CD4-positive, alpha-beta T cell treated with Interleukin-4 for 4 hours (primary cell): ENCODE measurements at places on chromosomes 6 and 20.

DNA sequence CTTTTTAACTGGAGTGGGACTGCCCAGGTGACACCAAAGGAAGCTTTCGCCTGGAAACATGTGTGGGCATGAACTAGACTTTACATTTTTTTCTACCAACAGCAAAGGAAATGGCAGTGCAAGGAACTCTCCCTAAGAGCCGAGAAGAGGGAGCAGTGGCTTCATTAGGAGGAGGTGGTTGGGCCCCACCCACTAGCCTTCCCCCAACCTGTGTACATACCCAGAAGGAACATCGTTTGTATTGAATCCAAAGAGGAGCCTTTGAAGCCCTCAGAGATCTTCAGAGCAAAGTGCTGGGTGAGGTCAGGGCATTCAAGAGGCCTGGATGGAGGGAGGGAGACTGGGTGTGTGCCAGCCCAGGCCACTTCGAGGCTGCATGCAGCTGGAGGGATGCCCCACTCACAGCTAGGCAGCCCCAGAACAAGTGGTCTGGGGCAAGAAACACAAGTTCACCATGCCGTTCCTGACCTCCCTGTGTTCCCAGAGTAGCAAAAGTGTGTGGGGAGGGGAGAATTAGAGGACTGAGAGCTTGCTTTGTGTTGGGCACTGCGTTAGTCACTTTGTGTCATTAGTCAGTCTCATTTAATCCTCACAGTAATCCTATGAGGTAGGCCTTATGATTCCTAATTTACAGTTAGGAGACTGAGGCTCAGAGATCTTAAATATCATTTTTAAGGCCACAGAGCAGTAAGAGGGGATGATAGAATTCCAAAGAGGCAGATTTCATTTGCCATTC lies 191.6 kb upstream of the SUPT3H start:
- DNase-seq, result no peak

GRCh38 chr6:107668743-107669474 lies 155.2 kb downstream of the SCML4 start:
- no peak for DNase-seq

- no peak for DNase-seq
Observed at GRCh38 chr6:63802606-63803206, 167.1 kb downstream of the PHF3 start.

DNA sequence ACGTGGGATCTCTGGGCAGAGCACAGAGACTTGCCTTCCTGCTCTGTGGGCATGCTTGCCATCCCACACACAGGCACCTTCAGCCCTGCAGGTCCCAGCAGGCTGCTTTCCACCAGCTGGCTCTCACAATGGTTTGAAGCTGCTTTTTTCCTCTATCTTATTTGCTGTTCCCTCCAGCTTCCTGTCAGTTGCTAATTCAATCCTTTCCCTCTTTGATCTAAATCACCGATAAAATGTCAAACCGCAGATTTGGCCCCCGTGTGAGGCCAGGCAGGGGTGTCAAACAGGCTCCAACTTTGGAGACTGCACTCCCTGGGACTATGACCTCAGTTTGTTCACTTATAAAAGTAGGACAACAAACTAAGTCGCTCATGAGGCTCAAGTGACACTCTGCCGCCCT lies 40.6 kb upstream of the PCMTD2 start:
- DNase-seq, result no peak

- no peak for DNase-seq
Observed at GRCh38 chr20:52004018-52004417, 187.6 kb downstream of the ZFP64 start.

DNA sequence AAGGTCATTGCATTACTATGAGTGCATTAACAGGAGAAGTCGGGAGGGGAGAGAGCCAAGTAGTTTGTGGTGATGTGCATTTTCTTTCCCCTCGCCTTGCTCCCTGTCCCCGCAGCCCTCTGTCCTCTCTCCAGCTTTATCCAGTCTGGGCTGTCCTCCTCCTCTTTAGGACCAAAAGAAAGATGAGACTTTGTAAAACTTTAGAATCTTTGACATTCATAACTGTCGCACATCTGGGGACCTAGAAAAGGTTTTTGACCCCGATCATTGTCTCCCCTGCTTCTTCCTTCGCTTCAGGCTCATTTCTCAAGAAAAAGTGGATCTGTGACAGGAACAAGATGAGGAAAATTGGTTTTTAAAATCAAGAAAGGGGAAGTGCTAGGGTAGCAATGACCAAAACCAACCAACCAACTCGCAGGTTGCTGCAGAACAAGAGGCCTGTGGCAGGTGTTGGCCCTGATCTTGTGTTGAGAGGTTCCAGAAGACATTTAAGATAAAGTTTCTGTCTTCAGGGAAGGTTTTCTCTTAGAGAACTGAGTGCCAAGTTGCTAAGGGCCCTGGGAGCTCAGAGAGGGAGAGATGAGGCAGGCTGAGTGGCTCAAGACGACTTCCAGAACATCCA lies 17.6 kb downstream of the SYTL3 start:
- no peak for DNase-seq

GRCh38 chr6:86937219-86938079 lies at the start of gene HTR1E:
Gene HTR1E (plus strand): TSS chr6:86937528. CDS start chr6:87015335, 77,807 bp downstream.
- no peak for DNase-seq

- no peak for DNase-seq
Observed at GRCh38 chr6:117432273-117432672, 6.5 kb upstream of the ROS1 start.

DNA sequence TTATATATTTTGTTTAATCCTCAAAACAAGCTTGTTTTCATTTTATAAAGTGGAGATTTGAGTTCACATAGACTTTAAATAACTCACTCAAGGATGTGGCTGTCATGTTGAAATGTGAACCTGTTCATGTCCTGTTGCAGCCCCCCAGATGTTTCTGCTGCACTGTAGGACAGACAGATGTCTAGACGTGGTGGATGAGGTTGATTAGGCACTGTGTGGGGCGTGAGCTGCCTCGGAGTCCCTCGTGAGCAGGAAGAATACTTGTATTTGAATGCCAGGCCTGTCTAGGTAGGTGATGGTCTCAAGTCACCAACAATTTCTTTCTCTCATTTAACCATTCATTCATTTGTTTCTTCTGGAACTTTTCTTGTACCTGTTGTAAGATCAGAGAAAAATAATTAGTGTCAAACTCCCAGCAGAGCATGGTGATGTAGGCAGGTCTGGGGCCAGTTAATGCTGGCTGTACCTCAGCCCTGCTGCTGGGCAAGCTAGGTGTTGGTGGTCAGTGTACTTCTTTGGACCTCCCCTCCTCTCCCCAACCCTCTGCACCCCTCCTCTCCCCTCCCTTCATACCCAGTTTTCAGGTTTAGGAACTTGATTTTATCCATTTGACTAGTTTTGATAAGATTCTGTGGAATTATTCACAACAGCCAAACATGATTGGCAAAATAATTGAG lies 34.0 kb downstream of the AFDN start:
- DNase-seq, result no peak

GRCh38 chr20:38757145-38757775 lies 9.0 kb downstream of the ACTR5 start:
- no peak for DNase-seq

DNA sequence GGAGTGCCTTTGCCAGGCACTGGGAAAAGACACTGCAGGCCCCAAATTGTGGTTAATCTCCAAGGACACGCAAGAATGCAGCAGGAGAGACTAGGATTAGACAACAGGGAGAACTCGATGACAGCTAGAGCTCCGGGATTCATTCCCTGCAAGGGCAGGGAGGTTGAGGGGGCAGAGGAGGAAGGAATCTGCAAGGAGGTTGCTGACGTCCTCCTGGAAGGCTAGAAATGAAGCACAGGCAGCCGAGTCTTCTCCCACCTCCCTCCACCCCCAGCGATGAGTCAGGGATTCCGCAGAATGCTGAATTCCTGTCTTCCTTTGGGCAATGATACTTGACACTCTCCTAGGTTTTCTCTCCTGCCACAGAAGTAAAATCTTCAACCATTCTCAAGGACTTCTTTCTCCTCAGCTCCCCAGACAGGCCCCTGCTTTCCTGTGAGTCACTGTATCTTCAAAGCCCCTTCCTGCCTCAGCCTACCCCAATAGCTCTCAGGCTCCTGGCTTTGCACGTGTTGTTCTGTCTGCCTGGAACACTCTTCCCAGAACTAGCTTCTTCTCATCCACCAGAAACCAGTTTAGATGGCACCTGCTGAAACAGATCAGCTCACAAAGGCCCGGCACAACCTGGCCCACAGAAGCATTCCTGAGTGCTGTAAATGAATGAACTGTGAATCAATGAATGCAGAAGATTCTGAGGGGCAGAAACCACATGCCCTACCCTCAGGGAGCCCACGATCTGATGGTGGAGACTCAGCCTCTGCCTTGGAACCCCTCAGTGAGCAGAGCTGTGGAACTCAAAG lies 85.6 kb downstream of the MRPL14 start:
- DNase-seq, result no peak

DNA sequence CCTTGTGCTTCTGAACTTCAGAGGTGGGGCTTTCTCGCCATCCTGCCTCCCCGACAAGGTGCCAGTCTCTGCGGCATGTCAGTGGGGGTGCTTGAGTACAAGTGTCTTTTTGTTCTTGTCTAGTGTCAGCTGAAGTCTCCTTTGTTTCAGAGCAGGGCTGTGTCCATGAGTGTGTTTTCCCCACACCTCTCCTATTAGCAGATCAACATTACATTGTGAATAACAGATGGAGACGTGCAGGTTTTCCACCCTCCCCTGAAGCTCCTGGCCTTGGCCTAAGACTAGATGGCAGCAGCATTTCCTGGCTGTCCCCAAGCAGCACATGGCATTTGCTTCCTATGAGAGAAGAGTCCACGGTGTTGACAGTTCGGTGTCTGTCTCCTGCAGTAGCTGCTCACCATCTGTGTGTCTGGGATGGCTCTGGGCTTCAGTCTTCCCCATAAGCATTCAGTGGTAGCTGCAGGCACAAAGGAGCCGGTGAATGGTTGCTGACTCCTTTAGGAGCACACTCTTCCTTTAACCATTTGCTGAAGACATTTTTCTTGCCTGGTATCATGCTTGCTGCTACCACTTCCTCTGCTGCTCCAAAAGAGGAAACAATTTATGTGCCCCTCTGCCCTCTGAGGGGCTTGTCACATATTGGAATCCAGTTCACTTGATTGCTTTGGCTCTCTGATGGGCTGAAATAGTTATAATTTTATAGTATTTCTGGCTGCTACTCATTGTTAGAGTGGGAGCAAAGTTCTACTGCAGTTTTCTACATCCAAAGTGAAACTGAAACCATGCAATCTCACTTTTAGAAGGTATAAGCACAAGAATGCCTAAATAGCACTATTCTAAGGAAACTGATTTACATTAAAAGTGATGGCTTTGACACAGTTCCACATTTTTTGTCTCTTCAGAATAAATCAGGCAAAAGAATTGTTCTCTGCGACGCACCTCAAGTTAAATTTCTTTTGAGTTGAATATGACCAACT lies 913.0 kb downstream of the C6orf118 start:
- DNase-seq, result no peak

GRCh38 chr6:89199579-89199978 lies 17.6 kb downstream of the GABRR1 start:
- no peak for DNase-seq

- DNase-seq, result no peak
Observed at GRCh38 chr6:123895346-123895745, 91.7 kb downstream of the NKAIN2 start.

- DNase-seq, result no peak
Observed at GRCh38 chr6:23559587-23560343, 566.2 kb upstream of the NRSN1 start.

- no peak for DNase-seq
Observed at GRCh38 chr20:23519556-23519955, 28.6 kb downstream of the CST8 start.

DNA sequence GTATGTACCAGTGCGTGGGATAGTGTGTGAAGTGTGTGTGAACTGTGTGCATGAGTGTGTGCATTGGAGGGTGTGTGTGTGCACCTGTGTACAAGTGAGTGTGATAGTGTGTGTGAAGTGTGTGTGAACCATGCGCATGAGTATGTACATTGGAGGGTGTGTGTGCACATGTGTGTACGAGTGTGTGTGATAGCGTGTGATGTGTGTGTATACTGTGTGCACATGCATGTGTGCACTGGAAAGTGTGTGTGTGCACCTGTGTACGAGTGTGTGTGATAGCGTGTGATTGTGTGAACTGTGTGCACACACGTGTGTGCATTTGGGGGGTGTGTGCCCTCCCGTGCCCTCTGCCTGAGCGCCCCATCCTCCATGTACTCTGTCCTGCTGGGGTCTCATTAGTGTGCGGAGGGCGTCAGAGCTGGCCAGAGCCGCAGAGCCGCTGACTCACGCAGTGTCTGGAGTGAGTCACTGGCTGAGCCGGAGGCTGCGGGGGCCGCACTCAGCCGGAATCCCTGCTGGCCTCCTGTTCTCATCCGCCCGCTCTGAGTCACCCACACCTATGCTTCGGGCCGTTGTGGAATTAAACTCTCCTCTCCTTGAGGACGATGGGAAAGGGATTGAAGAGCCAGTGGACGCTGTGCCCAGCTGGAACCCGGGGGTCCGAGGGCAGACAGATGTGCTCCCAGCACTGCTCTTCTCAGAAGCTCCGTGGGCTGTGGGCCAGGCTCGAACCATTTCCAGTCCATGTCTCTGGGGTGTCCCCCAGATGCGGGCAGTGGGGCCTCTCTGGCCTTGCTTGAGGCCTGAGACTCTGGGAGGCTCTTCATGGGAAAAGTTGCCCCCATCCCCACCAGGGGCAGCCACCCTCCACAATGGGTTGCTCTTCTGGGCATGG lies 27.3 kb upstream of the STX16 start:
- no peak for DNase-seq

GRCh38 chr6:5179917-5180316 lies 80.8 kb downstream of the LYRM4 start:
- DNase-seq, result no peak

DNA sequence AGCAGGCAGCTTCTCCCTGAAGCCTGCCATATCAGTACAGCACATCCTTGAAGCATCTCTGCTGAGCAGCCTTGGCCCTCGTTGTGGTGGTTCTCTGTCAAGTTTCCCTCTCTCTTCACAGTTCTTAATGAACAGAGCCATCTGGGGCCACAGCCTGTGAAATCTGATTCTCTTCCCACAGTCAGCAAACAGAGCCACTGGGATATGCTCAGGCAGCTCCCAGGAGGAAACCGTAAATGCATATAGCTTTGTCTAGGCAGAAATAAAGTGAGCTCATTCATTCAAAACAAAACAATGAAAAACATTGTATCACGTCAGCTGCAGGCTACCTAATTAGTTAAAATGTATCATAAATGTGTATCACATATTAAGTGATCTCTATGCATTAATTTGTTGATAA lies 80.3 kb downstream of the TBC1D7 start:
- no peak for DNase-seq

- no peak for DNase-seq
Observed at GRCh38 chr6:150228072-150228733, 85.4 kb downstream of the PPP1R14C start.

DNA sequence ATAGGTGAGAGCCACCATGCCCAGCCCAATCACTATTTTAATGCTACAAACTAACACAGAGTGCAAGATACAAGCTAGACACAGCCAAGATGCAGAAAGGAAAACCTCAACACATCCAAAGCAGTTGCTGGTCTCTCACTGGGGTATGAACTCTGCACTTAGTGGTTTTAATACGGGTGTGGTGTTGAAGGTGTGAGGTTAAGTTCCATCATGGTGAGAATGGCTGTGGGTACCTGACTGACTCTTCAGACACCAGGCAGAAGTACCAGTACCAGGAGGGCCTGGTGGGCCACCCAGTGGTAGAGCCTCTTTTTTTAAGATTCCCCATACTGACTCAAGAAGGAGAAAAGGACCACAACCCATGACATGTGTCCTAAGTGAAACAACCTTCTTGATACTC lies 13.0 kb downstream of the GNAS-AS1 start:
- no peak for DNase-seq
